Muscle of arm (tissue), 14 donors: ENCODE measurements at places on chromosomes 4 and X. TPM values are rescaled to one million over a fixed set of nuclear protein-coding genes. Genes with fewer than 3 reads are reported as not detected.

DNA sequence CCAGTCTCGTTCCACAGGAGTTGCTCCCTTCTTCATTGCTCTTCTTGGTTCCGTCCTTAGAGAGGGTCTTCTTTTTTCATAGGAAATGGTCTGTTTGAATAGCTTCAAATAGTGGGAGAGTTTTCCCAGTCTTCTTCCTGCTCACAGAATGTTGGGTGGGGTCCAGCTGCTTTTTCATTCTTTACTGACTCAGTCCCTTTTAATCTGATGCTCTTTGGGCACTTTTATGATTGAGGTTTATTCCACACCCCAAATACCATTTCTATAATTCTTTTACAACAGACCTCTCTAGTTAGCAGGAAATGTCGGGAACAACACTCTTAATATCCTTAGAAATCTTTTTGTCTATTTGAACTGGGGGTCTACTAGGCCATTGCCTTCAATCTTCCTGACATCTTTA is 239.5 kb downstream of the PRDM5 start:
- DNase-seq: no peak

DNA sequence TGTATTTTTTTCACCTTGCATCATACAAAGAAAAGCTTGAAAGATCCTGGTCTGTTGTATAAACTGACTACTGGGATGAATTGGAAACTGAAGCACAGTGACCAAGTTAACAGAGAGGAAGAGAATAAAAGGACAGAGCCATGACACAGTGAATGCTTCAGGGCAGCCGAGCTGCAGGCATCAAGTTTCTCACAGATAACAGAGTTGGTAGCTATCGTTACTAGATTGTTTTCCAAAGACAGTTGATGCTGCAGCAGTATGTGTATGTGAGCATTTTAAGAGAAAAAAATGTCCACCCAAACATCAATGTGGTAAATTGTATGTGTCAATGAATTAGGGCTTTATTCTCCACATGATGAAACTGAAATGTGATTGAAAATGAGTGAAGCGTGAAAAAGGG is 1032.7 kb downstream of the ADGRL3 start:
- DNase-seq: no peak

DNA sequence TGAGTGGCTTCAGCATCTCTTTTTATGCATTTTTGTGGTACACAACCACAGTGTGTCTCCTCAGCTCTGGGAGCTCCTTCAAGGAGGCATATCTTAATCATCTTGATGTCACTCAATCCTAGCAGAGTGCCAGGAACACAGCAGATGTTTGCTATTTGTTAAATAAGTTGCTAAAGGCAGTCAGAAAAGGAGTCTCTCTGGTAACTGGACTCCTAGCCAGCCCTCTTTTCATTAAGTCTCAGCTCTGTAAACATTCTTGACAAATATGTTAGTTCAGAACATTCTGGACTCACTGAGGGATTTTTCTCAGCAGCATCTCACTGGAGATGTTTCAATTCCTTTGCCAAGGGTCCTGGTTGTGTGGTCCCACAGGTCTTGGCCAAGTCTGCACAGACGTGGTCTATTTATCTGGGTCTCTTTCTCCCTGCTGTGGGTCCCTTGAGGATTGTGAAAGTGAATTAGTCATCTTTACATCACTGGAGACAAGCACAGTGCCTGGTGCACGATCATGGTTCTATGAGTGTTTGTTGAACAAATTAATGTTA is 20.3 kb upstream of the FAM9C start:
- peak; percentile 18 for DNase-seq

DNA sequence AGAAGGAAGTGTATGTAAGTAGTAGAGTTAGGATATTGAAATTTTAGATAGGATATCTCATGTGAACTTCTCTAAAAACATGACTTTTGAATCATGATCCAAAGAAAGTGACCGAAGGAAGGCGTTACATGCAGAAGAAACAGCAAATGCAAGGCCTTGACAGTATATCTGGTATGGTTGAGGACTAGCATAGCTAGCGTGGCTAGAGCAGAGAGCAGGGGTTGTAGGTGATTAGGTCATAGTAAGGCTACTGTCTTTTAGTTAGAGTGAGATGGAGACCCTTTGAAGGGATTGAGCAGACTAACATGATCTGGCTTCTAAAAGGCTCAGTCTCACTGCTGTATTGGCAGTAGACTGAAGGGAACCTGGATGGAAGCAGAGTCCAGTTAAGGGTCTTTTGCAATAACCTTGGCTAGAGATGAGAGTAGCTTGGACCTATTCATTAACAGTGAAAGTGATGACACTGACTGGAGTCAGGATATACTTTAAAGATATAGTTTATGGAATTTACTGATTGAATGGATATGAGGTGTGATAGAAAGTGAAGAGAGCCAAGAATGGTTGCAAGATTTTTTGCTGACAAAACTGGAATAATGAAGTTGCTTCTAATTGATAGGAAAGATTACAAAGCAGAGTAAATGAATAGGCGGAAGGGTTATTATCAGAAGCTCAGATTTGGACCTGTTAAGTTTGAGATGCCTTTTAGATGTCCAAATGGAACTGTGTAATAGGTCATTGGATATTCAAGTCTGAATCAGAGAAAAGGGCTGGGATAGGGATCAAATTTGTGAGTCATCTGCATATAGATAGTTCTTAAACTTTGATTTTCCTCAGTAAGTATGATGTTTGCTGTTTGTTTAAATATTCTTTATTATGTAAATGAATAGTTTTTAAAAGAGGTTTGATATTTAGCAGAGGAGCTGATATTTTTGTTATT is 59.8 kb downstream of the MRPL1 start:
- DNase-seq: no peak

DNA sequence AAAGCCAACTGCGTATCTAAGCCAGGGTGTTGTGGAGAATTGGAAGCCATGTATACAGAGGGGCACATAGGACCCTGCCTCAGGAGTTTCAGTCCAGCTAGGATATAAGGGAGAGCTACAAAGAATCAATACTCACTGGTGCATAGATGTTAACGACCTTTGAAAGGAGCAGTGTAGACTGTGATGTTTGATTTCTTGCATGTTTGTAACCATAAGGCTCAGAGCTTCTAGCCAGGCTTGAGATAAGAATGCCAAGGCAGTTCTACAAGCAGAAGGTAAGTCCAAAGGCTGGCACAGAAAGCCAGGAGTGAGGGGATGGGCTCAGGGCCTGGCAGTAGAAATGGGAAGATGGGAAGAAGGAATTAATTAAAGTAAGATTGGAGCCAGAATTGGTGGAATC is 75.7 kb downstream of the CC2D2A start:
- no peak for DNase-seq

DNA sequence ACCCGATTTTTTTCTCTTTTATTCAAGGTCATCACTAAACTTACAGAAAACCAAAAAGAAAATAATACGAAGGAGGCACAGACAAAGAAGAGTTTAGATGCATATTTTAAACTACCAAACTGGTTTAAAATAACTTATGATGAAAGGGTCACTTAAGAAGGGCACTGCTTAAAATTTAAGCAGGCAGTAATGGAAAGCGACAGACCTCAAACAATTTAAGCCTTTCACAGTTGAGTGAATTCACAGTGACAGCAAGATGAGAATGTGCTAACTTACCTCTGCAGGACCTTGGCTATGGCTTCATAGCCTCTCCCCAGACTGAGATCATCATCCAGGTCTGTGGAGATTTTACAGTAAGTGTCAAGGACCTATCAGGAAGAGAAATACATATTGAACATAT is 112.1 kb downstream of the TTC29 start:
- DNase-seq: no peak

- peak; percentile 19 for DNase-seq
Observed at GRCh38 chr4:48254381-48255071, 15.1 kb downstream of the TEC start.

- DNase-seq: no peak
Observed at GRCh38 chr4:41455206-41455605, 82.8 kb upstream of the LIMCH1 start.

DNA sequence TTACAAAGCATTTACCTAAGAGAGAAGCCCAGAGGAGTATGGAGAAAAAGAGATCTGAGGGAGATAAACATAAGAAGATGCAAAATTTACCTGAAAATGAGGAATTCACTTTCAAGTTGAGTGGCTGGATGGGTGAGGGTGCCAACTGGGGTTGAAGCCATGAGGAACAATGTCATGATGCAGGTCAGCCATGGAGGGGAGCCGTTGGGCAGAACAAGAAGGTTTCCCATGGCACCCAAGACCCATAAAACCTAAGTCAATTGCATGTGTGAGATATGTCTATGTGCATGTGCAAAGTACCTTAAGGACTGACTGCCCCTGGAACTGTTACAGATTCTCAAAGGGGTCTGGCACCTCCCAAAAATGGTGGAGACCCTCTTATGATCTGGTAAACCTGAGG is 46.6 kb upstream of the PRRG1 start:
- DNase-seq: no peak

GRCh38 chr4:187602339-187603092 is 393.1 kb upstream of the ZFP42 start:
- DNase-seq: no peak

GRCh38 chr4:113146876-113147358 is 97.5 kb downstream of the ANK2 start:
- no peak for DNase-seq

- DNase-seq: no peak
Observed at GRCh38 chrX:99777912-99778311, 632.2 kb downstream of the PCDH19 start.

GRCh38 chr4:38670939-38671591 is 7.1 kb downstream of the KLF3 start:
- DNase-seq: no peak

GRCh38 chr4:75820197-75820596 is 82.1 kb downstream of the PPEF2 start:
- no peak for DNase-seq

DNA sequence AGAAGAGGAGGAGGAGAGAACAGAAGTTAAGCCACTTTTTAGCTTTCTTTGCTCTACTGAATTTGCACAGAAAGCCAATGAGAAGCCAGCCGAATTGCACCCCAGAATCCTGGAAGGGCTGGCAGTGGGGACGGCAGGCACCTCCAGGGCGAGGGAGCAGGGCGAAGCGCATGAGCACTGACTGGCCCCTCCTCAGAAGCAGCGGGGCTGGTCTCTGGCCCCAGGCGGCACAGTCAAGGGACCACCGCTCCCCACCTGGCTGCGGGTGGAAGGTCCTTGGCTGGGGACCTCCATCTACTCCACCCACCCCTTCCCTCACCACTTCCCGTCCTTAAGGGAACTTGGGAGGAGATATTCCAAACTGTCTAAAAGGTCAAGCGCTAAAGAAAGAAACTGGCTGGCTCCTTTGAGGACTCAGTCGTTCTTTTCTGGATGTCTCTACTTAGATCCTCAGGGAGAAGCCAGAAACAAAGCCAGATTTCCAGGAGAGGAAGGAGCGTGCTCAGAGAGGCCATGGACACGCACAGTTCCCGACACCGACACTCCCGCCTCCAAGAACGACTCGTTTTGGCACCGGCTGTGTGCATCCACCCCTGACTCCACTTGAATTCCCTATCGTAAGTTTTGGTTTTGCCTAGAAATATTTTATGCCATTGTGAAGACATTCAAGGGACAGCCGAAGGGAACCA is 59.5 kb upstream of the CRMP1 start:
- no peak for DNase-seq

GRCh38 chrX:66638591-66639500 is at the start of gene EDA2R:
EDA2R (minus strand) TSS chrX:66639078; CDS start chrX:66616020, 23,058 bp downstream.
- DNase-seq: no peak

DNA sequence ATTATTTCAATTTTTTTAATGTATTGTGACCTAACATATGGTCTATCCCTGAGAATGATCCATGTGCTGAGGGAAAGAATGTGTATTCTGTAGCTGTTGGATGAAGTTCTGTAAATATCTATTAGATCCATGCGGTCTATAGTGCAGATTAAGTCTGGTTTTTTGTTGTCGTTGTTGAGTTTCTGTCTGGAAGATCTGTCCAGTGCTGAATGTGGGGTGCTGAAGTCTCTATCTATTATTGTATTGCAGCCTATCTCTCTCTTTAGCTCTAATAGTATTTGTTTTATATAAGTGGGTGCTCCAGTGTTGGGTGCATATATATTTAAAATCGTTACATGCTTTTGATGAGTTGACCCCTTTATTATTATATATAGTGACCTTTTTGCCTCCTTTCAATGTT is 26.2 kb upstream of the PAGE3 start:
- DNase-seq: no peak

DNA sequence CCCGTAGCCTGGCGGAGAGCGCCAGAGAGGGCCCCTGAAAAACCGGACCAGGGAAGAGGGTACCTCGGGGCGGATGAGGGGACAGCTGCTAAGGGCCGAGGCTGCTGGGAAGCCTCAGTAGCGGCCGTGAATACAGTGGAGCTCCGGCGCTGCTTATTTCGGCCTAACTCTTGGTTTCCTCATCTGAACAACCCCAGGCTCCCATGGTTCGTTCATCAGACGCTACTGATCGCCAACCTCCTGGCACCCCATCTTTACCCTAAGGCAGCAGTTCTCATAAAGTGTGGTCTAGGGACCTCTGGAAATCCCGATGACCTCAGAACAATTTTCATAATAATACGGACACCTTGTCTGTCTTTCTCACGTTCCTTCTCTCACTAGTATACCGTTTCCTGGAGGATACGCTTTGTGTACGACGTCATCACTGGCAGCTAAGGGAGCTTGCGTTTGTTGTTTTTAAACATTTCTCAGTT is 645 bp upstream of the RAB28 start:
- no peak for DNase-seq

DNA sequence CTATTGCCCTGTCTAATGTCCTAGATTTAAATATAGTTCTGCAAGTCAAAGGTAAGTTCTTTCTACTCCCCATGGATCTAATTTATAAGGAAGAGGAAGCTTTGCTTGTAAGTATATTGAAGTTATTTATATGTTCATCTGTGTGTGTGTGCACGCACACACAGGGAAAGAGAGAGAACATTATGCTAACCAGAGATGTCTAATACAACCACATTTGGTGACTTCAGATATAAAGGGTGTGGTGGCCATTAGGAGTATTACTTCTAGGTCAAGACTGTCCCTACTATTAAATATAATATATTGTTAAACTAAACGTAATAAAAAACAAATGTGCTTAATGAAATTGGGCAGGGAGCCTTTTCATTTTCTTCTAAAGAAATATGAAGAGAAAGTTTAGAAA is 4.1 kb downstream of the DCK start:
- DNase-seq: no peak

GRCh38 chr4:9762823-9763475 is 18.5 kb upstream of the DRD5 start:
- peak; percentile 77 for DNase-seq

Gene ASB5
- polyA plus RNA-seq: 166 TPM

Gene ZMAT1
- polyA plus RNA-seq: 5.3 TPM

Gene GPR173
- polyA plus RNA-seq: 11.6 TPM

Gene ARHGAP24
- 63.7 TPM for polyA plus RNA-seq

Gene LNX1
- polyA plus RNA-seq: 5.1 TPM

Gene FGFR3
- polyA plus RNA-seq: 13.9 TPM

Gene RTL3
- 3.1 TPM for polyA plus RNA-seq

Gene IGFBP7
- 126 TPM for polyA plus RNA-seq

Gene EDA
- 20.4 TPM for polyA plus RNA-seq

Gene LRRC66
- 2.9 TPM for polyA plus RNA-seq

Gene PRRG1
- polyA plus RNA-seq: 17.1 TPM

Gene DUX4
- polyA plus RNA-seq: not detected

Gene COL25A1
- polyA plus RNA-seq: 6.1 TPM

Gene DCTD
- 79.4 TPM for polyA plus RNA-seq

Gene TMEM35A
- 2.8 TPM for polyA plus RNA-seq
